Thoracic aorta (tissue), 2 donors: ENCODE measurements at places on chromosomes 12 and 14. TPM values are rescaled to one million over a fixed set of nuclear protein-coding genes. Genes with fewer than 3 reads are reported as not detected.

GRCh38 chr12:119649202-119649808 lies 18.6 kb upstream of the PRKAB1 start:
- no peak for DNase-seq

DNA sequence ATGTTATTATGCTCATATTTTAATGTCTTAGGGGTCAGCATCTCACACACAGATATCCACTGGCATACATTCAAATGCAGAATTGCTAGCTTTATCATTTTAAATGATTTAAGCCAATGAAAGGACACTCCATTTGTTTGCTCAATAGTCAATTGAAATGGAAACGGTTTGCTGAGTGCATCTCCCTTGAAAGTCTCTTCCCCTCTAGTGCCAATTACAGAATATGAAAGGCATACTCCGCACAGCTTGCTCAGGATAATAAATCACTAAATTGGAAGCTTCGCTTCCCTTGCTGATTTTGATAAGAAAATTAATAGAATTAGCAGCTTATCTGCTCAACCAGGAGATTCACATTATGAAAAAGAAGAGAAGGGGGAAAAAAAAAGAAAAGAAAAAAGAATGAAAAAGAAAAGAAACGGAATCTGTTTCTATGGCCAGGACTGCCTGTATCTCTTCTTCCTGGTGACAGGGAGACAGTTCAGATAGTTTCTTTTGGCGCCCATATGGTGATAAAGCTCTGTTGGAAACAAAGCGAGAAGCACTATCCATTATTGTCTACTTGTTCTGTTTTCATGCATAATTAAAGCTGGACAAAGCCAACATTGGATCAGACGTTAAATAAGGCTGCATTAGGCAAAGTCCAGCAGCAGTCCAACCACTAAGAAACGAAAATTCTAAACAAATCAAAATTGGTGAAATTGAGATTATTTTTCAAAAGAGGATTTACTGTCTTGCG lies 225.0 kb downstream of the GXYLT1 start:
- DNase-seq: no peak

- DNase-seq: no peak
Measured at GRCh38 chr14:45145214-45145613, 9.5 kb downstream of the FANCM start.

TMEM233 gene
- 2.7 TPM for total RNA-seq

DNA sequence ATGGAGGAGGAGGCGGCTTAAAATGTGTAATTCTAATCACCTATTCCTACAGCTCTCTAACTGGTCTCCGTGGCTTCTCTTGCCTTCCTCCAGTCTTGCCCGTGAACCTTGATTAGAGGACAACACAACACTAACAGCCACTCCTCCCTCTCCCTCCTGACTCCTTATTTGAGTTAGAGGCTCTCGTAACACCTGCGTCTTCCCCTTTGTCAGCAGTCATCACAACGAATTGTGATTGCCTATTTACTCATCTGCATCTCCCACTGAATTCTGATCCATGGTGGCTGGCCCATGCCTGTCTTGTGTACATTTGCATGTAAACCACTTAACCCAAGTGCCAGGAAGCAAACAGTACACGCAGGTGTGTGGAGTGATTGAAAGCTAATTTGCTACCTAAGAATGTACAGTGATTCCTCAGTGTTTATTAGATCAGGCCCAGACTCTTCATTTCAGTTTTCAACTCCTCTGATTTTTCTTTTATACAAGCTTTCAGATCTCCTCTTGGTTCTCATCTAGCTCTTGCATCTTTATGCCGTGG lies 154.5 kb downstream of the MON2 start:
- no peak for DNase-seq

DNA sequence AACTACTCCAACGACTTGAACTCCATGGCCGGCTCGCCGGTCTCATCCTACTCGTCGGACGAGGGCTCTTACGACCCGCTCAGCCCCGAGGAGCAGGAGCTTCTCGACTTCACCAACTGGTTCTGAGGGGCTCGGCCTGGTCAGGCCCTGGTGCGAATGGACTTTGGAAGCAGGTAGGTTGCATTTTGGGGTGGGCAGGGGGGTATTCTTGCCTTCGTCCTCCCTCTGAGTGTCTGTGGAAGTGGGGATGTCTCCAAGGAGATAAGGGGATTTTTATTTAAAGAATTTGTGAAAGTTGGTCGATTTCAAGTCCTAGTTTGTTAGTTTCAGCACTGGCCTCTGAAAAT lies 1.3 kb downstream of the ASCL1 start:
- DNase-seq: no peak

- no peak for DNase-seq
Measured at GRCh38 chr12:123916729-123917128, 55.9 kb downstream of the CCDC92 start.
